Heart left ventricle (tissue), 16 donors: ENCODE measurements at places on chromosomes 4 and X. TPM values are rescaled to one million over a fixed set of nuclear protein-coding genes. Genes with fewer than 3 reads are reported as not detected.

SLITRK2 gene
- 0.38 TPM for total RNA-seq

MAOB gene
- 78.0 TPM for total RNA-seq

GRCh38 chrX:49746306-49746705 is 50.5 kb upstream of the PAGE1 start:
- no peaks in the 10 kb centered on the region for H3K4me1 ChIP-seq
- no peaks in the 10 kb centered on the region for H3K36me3 ChIP-seq
- H3K4me3 ChIP-seq: no peak overlapping the region

DNA sequence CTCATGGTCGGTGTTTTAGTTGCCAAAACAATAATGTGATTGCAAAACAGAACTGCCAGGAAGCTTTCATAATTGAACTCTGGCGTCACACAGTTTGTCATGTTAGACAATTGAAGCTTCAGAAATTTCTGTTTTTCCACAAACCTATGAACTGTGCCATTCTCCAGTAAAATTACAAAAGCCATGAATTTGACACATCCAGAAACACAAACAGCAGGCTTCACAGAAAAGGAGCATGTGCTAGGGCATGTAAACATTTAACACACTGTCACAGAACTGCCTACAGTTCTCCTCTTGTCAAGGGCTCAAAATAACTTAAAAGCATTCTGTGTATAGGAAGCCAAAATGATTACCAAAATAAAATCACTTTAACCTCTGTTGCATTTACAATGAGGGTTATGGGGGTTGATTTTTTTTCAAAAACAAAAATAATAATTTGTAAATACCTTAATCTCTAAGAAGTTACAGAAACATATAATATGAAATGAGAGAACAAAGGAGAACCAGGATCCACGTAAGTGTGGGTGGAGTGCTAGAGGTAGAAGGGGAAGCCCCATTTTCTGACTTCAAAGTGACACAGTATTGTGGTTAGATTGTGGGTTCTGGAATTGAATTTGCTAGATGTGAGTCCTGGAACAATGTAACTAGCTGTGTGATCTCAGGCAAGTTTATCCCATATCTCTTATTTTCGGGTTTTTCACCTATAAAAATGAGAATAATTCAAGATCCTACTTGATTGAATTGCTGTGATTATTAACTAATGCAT is 295.0 kb downstream of the CENPC start:
- H3K4me3 ChIP-seq: no peak overlapping the region
- no peak for DNase-seq
- H3K36me3 ChIP-seq: no peaks in the 10 kb centered on the region
- H3K4me1 ChIP-seq: no peaks in the 10 kb centered on the region

GRCh38 chrX:2960861-2961515 is 31.8 kb upstream of the ARSD start:
- no peak for DNase-seq
- no peak overlapping the region for H3K4me3 ChIP-seq
- no peak overlapping the region for H3K27ac ChIP-seq
- no peaks in the 10 kb centered on the region for H3K4me1 ChIP-seq

- no peaks in the 10 kb centered on the region for H3K27me3 ChIP-seq
- no peak for DNase-seq
- peak overlapping the region; percentile 36 for H3K27ac ChIP-seq
- H3K36me3 ChIP-seq: no peaks in the 10 kb centered on the region
- H3K4me3 ChIP-seq: no peak overlapping the region
- H3K4me1 ChIP-seq: peaks cover 27% of the 10 kb centered on the region
Measured at GRCh38 chr4:123876143-123876542, 479.5 kb downstream of the SPRY1 start.
